ENCODE measurements at places on chromosomes 1 and 21. TPM values are rescaled to one million over a fixed set of nuclear protein-coding genes. Genes with fewer than 3 reads are reported as not detected.

NTRK1 gene
- 0.88 TPM for total RNA-seq

LEMD1 gene
- not detected for total RNA-seq

KCNE1 gene
- total RNA-seq: 0.29 TPM

EDN2 gene
- total RNA-seq: not detected

GUCA2B gene
- not detected for total RNA-seq

LAX1 gene
- total RNA-seq: 0.29 TPM

- H3K27ac ChIP-seq: peak overlapping the region; percentile 68
- H3K4me3 ChIP-seq: no peak overlapping the region
- H3K4me1 ChIP-seq: peaks cover 42% of the 10 kb centered on the region
- H3K36me3 ChIP-seq: no peaks in the 10 kb centered on the region
- DNase-seq: no peak
These were observed 12.1 kb downstream of the NBPF3 start for GRCh38 chr1:21451981-21452411.

- H3K27me3 ChIP-seq: no peaks in the 10 kb centered on the region
- H3K36me3 ChIP-seq: no peaks in the 10 kb centered on the region
- H3K27ac ChIP-seq: peak overlapping the region; percentile 89
- H3K4me1 ChIP-seq: peaks cover 20% of the 10 kb centered on the region
- peak; percentile 58 for DNase-seq
- peak overlapping the region; percentile 2 for H3K4me3 ChIP-seq
These were observed 201.8 kb downstream of the DISC1 start for GRCh38 chr1:231828182-231828920.

- H3K4me3 ChIP-seq: no peak overlapping the region
- no peak overlapping the region for H3K27ac ChIP-seq
- DNase-seq: no peak
- H3K27me3 ChIP-seq: peaks cover 10% of the 10 kb centered on the region
- no peaks in the 10 kb centered on the region for H3K36me3 ChIP-seq
These were observed 136.8 kb downstream of the NOS1AP start for GRCh38 chr1:162206300-162206699.

GRCh38 chr1:168618886-168619285, 42.5 kb downstream of the XCL1 start:
- no peaks in the 10 kb centered on the region for H3K36me3 ChIP-seq
- peaks cover 13% of the 10 kb centered on the region for H3K4me1 ChIP-seq
- DNase-seq: no peak
- H3K27me3 ChIP-seq: no peaks in the 10 kb centered on the region

GRCh38 chr1:15489052-15489736, 13.3 kb downstream of the CELA2B start:
- no peaks in the 10 kb centered on the region for H3K36me3 ChIP-seq
- H3K27ac ChIP-seq: no peak overlapping the region
- H3K27me3 ChIP-seq: no peaks in the 10 kb centered on the region
- H3K4me1 ChIP-seq: no peaks in the 10 kb centered on the region

DNA sequence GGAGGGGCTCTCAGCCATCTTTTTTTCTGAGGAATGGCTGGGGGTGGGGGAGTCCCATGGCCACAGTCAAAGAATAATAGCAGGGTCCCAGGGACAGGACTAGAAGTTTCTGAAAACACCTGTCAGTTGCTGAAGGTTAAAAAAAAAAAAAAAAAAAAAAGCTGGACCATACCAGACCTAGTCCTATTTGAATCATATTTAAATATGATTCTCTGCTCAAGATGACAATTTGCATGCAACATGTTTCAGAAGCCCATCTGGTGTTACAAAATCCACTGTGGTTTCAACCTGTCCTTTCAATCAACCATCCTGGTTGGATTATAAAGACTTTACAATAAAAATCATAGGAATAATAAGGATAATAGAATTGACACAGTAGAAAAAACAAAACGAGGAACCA, 153.7 kb downstream of the TENT5C start:
- no peaks in the 10 kb centered on the region for H3K4me1 ChIP-seq
- no peaks in the 10 kb centered on the region for H3K36me3 ChIP-seq
- H3K27ac ChIP-seq: no peak overlapping the region

GRCh38 chr1:156126630-156127534, 12.4 kb downstream of the LMNA start:
- H3K4me1 ChIP-seq: peaks cover 83% of the 10 kb centered on the region
- DNase-seq: peak; percentile 90
- H3K4me3 ChIP-seq: peak overlapping the region; percentile 60
- H3K36me3 ChIP-seq: peaks cover 18% of the 10 kb centered on the region
- H3K27ac ChIP-seq: peak overlapping the region; percentile 100
- H3K27me3 ChIP-seq: no peaks in the 10 kb centered on the region

DNA sequence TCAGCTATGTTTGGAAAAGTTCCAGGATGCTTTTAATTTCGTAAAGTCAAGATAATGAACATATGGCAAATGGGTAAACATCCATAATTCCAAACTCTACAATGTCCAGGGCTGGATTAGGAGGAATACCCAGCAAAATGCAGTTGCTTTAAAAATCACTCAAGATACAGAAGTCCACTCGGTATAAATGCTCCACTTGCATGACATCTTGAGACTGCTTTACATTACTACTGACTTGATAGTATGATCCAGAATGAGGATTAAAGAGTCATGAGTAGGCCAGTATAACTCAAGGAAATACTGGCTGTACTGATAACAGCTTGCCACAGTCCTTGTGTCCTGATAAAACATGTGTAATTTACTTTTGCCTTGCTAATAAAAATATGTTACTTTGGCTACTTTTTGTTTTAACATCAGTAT, 58.3 kb upstream of the ANGPTL3 start:
- H3K27me3 ChIP-seq: no peaks in the 10 kb centered on the region
- H3K4me3 ChIP-seq: no peak overlapping the region
- no peak for DNase-seq
- H3K36me3 ChIP-seq: peaks cover 16% of the 10 kb centered on the region

- DNase-seq: no peak
- H3K27ac ChIP-seq: no peak overlapping the region
- no peaks in the 10 kb centered on the region for H3K36me3 ChIP-seq
- H3K4me3 ChIP-seq: no peak overlapping the region
- no peaks in the 10 kb centered on the region for H3K4me1 ChIP-seq
These were observed 40.1 kb upstream of the LRRC8D start for GRCh38 chr1:89780721-89781120.

DNA sequence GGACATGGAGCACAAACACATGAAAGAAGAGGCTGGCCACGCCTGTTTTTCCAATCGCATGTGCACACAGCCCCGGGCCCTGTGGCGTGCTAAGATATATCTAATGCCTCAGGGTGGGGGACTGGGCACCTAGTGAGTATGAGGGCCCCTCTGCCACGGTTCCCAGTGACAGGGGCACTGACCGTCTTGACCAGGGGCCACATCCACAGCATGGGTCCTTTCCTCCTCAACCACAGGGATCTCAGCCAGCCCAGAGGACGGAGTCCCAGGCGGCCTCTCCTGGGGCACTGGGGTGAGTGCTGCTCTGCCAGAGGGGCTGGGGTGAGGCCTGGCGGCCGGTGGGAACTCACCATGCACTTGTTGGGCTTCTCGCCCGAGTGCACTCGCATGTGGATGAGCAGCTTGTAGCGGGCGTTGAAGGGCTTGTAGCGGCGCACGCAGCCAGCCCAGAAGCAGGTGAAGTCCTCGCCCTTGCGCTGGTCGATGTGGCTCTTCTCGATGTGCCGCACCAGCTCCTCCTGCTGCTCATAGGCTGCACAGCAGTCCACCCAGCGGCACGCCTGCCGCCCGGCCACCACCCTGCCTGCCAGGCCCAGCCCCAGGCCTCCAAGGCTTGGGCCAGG, 134.7 kb downstream of the DMRTB1 start:
- no peaks in the 10 kb centered on the region for H3K4me1 ChIP-seq
- H3K27me3 ChIP-seq: no peaks in the 10 kb centered on the region
- peaks cover 8% of the 10 kb centered on the region for H3K36me3 ChIP-seq
- DNase-seq: no peak
- H3K4me3 ChIP-seq: no peak overlapping the region

GRCh38 chr1:175303201-175303707, 110.7 kb upstream of the KIAA0040 start:
- H3K4me1 ChIP-seq: no peaks in the 10 kb centered on the region
- no peak for DNase-seq
- no peak overlapping the region for H3K27ac ChIP-seq
- no peak overlapping the region for H3K4me3 ChIP-seq

GRCh38 chr1:169184812-169185211, 78.3 kb downstream of the ATP1B1 start:
- no peak overlapping the region for H3K4me3 ChIP-seq
- no peaks in the 10 kb centered on the region for H3K27me3 ChIP-seq
- no peak for DNase-seq
- H3K4me1 ChIP-seq: no peaks in the 10 kb centered on the region

DNA sequence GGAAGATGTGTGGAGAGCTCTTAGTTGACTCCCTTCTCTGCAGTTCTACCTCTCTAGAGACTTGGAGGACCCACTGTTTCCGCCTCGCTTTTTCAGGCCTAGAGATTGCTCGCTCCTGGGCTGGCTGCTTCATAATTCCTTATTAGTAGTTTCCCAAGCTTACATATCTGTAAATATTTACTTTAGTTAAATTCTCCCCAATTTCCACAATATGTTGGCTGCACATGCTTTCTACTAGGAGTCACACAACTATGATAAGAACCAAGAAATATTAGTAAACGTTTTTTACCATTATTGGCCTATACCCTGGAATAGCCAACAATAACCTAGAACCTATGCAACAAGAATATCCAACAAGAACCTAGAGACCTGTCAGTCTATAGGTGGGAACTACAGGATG, 129.0 kb upstream of the RUNX1 start:
- H3K4me1 ChIP-seq: peaks cover 10% of the 10 kb centered on the region
- H3K27ac ChIP-seq: no peak overlapping the region
- H3K36me3 ChIP-seq: no peaks in the 10 kb centered on the region
- no peak overlapping the region for H3K4me3 ChIP-seq
- no peak for DNase-seq

Data from osteoblast (primary cell).